ENCODE measurements at places on chromosomes 1 and 21. TPM values are rescaled to one million over a fixed set of nuclear protein-coding genes. Genes with fewer than 3 reads are reported as not detected.

The RPTN gene
- total RNA-seq = not detected

- peaks cover 3% of the 10 kb centered on the region for H3K4me1 ChIP-seq
- peak; percentile 44 for DNase-seq
- no peak overlapping the region for H3K27ac ChIP-seq
- no peaks in the 10 kb centered on the region for H3K36me3 ChIP-seq
- no peaks in the 10 kb centered on the region for H3K27me3 ChIP-seq
These were observed 156.9 kb upstream of the DPYD start for GRCh38 chr1:98077691-98078090.

DNA sequence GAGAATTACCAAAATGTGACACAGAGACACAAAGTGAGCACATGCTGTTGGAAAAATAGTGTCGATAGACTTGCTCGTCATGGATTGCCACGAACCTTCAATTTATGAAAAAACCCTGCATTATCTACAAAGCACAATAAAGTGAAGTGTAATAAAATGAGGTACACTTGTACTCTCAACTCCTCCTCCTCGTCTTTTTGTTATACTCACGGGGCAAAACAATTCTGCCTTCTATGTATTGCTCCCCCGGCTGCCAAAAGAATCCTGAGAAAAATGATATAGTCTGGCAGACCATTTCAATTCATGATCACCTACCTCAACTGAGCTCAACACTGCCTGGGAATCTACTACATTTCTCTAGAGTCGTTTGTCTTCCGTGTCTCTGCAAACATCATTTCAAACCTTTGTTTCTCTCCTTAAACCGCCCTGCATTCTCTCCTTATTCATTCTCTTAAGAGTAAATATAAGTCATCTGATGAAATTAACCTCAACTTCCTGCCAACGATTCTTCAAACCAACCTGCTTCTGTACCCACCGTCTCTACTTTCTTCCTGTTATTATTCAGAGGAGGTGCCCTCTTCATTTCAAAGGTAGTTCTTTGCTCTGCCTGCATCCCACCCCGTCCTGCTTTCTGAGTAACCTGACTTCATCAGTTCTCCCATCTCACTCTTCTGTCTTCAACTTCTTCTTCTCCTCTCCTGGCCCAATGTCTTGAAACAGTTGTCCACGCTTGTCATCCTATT, 12.9 kb upstream of the IL19 start:
- no peaks in the 10 kb centered on the region for H3K36me3 ChIP-seq
- H3K27me3 ChIP-seq = no peaks in the 10 kb centered on the region
- H3K4me3 ChIP-seq = no peak overlapping the region
- H3K27ac ChIP-seq = no peak overlapping the region
- no peak for DNase-seq

DNA sequence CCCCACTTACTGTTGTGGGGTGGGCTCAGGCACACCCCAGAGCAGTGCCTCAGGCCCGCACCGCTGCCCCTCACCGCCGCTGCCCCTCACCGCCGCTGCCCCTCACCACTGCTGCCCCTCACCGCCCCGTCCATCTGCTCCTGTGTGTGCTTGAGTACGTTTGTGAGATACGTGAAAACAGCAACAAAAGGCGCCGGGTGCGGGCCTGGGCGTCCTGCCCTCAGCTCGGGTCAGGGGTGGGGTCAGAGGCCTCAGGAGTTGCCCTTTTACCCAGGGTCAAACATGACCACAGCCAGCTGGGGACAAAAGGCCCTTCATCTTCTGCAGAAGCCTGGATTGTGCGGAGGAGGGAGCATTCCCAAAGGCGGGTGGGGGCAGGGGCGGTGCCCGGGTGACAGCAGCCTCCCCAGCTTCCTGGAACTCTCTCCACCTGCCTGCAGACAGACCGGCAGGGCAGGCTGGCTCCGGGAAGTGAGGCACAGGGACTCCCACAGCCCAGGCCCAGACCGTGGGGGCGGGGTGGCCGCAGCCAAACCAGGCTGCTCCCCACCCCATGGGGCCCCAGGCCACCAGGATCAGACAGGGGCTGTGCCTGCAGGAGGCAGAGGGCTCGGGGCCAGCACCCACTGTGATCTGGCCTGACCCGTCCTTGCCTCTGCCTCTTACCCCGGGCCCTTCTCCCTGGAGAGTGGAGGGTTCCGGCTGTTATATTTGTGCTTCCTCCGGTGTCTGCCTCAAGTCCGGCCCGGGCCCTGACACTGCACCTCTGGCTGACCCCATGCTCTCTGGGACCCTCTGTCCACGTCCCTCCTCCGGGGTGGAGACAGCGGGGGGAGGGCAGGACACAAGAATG, 2.3 kb upstream of the VWA1 start:
- no peaks in the 10 kb centered on the region for H3K36me3 ChIP-seq
- H3K27me3 ChIP-seq = no peaks in the 10 kb centered on the region
- no peak overlapping the region for H3K4me3 ChIP-seq
- H3K27ac ChIP-seq = no peak overlapping the region
- no peak for DNase-seq

All from fibroblast of lung (primary cell).